ENCODE measurements at places on chromosomes 5 and 9.

- DNase-seq: no peak
Measured at GRCh38 chr9:6113312-6113711, 97.9 kb upstream of the RANBP6 start.

GRCh38 chr5:124920909-124921666, 174.6 kb upstream of the ZNF608 start:
- peak; percentile 68 for DNase-seq

DNA sequence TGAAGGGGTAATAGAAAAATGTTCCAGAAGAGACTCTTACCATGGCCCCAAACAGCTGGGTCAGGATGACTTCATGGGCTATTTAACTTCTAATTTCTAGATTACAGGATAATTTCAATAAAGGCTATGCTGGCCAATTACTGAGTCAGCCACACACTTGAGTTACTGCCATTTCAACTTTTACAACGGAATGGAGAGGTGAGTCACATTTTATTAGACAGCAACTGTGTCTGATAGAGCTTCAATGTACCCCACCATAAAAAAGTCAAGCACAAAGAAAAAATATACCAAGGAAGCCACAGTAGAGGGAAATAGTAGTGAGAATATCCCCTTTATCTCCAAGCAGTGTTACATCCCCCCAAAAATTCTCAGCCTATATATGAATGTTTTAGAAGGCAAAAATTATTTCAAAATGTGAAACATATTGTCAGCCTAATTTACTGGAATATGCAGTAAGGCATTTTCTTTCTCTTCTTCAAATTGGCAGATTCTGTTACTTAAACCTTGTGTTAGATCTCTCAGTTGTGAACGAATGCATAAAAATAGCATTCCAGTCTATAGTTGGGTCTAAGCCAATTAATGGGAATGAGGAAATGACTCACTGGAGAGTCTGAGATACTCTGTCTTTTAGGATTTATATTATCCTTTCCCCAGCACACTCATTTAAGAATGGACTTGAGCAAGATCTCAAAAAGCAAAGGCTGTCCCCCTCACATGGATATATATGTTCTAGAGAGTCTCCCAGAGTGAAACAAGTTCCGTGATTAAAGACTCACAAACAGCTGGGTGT, 47.1 kb upstream of the RAI14 start:
- no peak for DNase-seq

DNA sequence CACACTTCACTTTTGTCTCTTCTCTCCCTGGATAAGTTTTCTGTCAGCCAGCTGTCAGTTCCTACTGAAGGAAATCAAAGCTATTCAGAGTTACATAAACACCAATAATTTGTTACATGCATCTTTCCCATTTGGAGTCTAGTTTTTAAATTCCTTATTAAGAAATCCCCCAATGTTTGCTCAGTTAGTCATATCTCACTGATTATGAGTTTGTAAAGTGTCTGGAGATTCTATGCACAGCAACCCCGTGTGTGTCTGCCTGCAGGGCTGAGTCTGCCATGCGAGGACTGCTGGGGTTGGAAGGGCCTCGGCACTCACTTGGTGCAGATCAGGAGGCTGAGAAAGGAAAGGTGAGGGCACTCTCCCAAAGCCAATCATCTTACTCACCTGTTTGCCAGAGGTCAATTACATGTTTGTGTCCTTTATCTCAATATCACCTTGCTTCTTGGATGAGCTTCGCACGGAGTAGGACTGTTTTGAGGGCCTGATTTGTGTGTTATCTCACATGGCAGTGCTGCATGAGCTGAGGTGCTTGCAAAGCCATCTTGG, 3.3 kb downstream of the ANKRD34B start:
- DNase-seq: no peak

DNA sequence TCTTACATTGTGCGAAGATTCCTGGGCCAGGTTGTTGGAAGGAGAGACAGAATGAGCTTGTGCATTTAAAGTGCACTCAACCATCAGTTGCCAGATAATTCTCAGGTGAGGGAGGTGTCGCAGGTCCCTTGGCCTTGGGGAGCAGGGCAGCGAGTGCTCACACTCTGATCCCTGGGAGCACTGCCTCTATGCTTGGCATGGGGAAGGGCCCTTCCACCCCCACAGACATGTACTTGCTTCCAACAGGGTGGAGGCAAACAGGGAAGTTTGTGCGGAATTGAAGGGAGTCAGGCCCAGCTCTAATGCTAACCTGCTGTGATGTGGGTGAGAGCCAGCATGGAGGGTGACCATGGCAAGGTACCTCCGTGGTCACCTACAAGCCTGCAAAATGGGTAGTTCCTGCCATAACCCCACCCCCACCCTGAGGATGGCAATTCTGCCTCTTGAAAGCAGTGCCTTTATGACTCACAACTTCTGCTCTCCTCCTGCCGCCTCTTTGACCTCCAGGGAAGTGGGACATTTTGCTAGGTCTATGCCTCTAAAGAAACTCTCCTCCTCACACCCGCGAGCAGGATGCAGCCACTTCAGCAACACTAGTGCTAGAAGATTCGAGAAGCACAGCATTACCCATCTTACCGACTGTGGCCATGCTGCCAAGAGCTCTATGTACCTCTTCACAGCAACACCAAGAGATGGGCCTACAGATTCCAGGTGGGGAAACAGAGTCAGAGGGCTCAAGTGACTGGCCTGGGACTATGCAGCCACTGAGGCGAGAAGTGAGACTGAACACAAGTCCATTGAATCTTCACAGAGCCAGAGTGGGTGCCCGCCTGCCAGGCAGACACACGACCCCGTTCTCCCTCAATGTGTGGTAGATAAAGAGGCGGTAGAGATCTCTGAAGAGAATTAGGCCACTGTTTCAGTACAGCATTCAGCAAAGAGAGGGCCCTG, 22.1 kb upstream of the SLC25A51 start:
- DNase-seq: no peak

GRCh38 chr5:2212481-2212880, 329.8 kb upstream of the IRX4 start:
- DNase-seq: no peak

GRCh38 chr5:4735261-4735660, 404.9 kb upstream of the ADAMTS16 start:
- no peak for DNase-seq

- no peak for DNase-seq
Measured at GRCh38 chr5:139341187-139341688, 416 bp upstream of the PAIP2 start.

DNA sequence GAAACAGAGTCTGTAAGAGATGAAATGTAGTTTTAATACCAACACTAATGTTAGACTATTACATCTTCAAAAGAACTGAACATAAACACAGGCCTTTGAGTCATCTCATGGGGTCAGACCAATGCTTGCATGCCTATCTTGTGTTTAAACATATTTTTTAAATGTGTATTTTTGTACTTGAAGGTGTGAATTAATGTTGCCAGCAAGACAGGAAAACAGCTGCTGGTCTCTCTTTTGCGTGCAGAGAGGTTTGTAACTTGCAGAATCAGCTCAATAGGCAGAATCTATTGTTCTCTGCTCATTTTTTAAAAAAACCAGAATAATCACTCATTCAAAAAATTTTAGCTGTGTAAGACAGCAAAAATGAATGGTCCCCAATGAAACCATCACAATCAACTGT, 180.2 kb downstream of the ALDH1A1 start:
- DNase-seq: no peak

DNA sequence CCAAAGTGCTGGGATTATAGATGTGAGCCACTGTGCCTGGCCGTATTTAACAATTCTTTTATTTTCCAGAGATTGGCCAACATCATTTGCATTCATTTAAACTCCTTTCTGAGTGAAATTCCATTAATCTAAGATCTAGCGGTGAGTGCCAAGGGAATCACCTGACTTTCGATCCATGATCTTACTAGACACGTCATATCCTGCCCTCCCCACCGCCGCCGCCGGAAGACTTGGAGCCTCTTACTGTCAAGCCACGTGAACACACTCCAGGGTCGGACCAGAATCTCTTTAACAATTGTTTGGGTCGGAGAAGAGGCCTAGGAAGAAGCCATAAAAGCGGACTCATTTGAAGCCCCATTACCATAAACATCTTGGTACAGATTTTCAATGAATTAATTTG, 12.9 kb downstream of the INPP5E start:
- no peak for DNase-seq

- DNase-seq: no peak
Measured at GRCh38 chr5:31553863-31554262, 21.8 kb downstream of the C5orf22 start.

DNA sequence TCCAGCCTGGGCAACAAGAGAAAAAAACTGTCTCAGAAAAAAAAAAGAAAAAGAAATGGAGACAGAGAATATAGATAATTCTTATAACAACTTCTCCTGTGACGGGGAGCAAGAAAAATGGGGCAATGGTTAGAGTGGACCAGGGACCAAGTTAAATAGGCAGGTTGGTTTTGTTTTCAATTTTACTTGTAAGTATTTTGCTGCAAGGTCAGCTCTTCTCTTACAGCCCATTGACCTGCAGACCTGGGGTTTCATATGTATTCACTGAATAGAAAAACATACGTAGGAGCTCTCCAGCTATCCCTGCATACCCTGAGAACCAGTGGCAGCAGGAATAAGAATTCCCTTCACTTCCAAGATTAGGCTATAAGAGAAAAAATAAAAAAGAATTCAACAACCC, 29.2 kb upstream of the IL13 start:
- DNase-seq: no peak

All from globus pallidus (tissue), 1 donor.